ENCODE measurements at places on chromosomes 2 and 18. TPM values are rescaled to one million over a fixed set of nuclear protein-coding genes. Genes with fewer than 3 reads are reported as not detected.

DSC1 gene
- total RNA-seq = 0.47 TPM

BUB1 gene
- 20.3 TPM for total RNA-seq

NCKAP1 gene
- 114 TPM for total RNA-seq

IL1F10 gene
- total RNA-seq = not detected

REL gene
- 19.3 TPM for total RNA-seq

NLRC4 gene
- total RNA-seq = 1.6 TPM

OSBPL1A gene
- total RNA-seq = 34.4 TPM

GYPC gene
- 113 TPM for total RNA-seq

PID1 gene
- total RNA-seq = 10.3 TPM

DDX18 gene
- 36.6 TPM for total RNA-seq

SULT1C4 gene
- 55.4 TPM for total RNA-seq

IL36A gene
- total RNA-seq = not detected

L3MBTL4 gene
- 10.7 TPM for total RNA-seq

LYPD1 gene
- total RNA-seq = 57.0 TPM

EFEMP1 gene
- total RNA-seq = 75.9 TPM

TMEM37 gene
- total RNA-seq = 25.2 TPM

REV1 gene
- 79.2 TPM for total RNA-seq

LOXHD1 gene
- 2.2 TPM for total RNA-seq

HOXD1 gene
- 5.5 TPM for total RNA-seq

PASK gene
- 12.3 TPM for total RNA-seq

CD226 gene
- total RNA-seq = 2.9 TPM

PARD3B gene
- total RNA-seq = 44.8 TPM

RTP5 gene
- total RNA-seq = not detected

POTEI gene
- 0.06 TPM for total RNA-seq

RAB12 gene
- 51.3 TPM for total RNA-seq

CAMKMT gene
- total RNA-seq = 19.9 TPM

ATIC gene
- 46.4 TPM for total RNA-seq

LYPD6 gene
- 13.4 TPM for total RNA-seq

MERTK gene
- total RNA-seq = 17.3 TPM

ALLC gene
- not detected for total RNA-seq

HADHA gene
- 131 TPM for total RNA-seq

NT5DC4 gene
- total RNA-seq = not detected

UGT1A5 gene
- not detected for total RNA-seq

ZSCAN30 gene
- total RNA-seq = 29.4 TPM

CCDC74B gene
- total RNA-seq = 10.6 TPM

TNFRSF11A gene
- 6.2 TPM for total RNA-seq

ZNF512 gene
- 44.4 TPM for total RNA-seq

PTPRM gene
- total RNA-seq = 110 TPM

CTAGE1 gene
- not detected for total RNA-seq

DTNA gene
- 23.8 TPM for total RNA-seq

TSPYL6 gene
- total RNA-seq = not detected

SCN3A gene
- 0.76 TPM for total RNA-seq

CKAP2L gene
- 8.2 TPM for total RNA-seq

ALPI gene
- not detected for total RNA-seq

VWC2L gene
- 0.35 TPM for total RNA-seq

KLHL30 gene
- total RNA-seq = 8.3 TPM

SAG gene
- not detected for total RNA-seq

TMEM247 gene
- not detected for total RNA-seq

GALNT3 gene
- 13.4 TPM for total RNA-seq

Data from metanephros (tissue), 2 donors.